NB4 (cell line): ENCODE measurements at places on chromosomes 7 and 10.
A peak's percentile ranks its signal among the peaks of the same experiment; 100 is the strongest.

- no peak for DNase-seq
Measured at GRCh38 chr7:24197852-24198251, 86.1 kb upstream of the NPY start.

GRCh38 chr7:129771201-129771927 is 159.8 kb downstream of the NRF1 start:
- DNase-seq: no peak

DNA sequence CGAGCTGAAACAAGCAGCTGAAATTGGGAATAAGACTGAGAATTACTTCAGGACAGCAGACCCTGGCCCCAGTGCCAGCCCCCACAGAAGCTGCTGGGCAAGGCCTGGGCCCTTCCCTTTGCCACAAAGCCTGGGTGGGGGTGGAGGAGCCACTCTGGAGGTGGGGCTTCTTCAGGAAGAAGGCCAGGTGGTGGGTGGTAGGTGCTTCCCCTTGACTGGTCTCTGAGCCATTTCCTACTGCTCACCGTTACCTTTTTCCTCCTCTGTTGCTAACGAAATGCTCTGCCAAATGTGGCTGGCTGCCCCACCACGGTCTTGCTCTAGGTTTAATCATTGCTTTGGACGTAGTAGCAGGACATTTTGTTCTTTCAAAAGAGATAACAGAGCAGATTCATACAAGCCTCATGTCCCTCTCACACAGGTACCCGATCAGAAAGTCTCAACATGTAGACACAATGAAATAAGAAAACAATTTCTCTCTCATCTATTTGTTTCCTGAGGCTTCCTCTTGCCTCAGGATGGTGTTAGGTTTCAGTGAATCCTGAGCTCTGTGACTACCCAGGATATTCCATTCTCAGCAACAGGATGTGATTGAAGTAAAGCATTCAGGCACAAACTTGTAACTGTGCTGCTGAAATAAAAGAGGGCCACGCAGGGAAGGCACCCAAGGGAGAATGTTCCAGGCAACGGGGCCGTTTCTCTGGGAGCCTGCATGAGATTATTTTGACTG is 66.5 kb downstream of the WDR11 start:
- DNase-seq: no peak

- DNase-seq: no peak
Measured at GRCh38 chr10:128871671-128872231, 595.3 kb upstream of the MGMT start.

DNA sequence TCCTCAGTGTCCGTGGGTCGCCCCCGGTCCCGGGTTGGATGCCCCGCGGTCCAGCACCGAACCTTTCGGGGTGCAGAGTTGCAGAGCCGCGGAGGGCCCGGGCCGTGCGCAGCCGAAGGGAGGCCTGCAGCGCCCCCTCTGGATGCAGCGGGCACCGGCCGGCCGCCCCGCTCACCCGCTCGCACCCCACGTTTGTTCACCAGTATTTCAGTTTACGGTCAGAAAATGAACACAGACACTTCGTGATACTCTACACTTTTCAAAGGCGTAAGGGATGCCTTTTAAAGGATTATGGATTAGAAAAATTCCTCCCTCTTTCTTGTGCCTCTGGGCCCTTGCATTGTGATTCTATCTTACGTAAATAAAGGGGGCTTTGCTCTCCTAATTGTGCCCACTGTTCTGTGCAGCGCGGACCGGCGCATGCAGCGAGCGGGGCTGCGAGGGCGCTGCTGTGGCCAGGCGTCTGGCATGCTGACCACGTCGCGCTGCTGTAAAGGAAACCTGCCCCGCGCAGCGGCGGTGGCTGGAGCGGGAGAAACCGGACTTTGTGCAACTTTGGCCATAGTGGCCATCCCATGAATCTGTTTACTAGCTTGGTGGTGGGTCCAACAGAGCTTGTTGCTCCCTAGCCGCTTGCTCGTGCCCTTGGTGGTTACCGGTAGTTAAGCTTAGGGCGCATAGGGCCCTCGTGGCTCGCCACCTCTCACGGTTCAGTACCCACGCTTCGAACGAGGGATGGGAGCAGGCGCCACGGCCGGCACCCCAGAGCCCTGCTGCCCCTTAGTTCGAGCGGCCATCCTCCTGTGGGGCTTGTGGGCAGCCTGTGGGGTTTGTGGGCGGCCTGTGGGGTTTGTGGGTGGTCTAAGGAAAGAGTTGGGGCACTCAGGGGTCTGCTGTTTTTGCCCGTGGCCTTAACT is 739 bp upstream of the MEST start:
- no peak for DNase-seq

DNA sequence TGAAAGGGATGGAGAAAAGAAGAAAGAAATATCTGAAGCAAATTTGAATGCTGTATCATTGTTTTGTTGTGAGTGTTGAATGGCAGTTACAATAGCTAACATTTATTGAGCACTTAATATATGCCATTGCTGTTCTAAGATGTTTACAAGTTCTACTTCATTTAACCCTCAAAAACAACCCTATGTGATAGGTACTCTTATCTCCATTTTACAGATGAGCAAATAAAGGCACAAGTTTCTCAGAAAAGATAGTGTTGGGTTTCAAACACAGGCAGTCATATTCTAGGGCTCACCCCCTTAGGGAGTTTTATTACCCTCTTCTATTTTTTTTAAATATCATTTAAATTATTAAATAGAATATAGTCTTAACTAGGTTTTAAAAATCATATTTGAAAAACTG is 8.3 kb upstream of the ELAPOR2 start:
- no peak for DNase-seq

- DNase-seq: no peak
Measured at GRCh38 chr7:88218429-88218745, 1.5 kb downstream of the SRI start.

DNA sequence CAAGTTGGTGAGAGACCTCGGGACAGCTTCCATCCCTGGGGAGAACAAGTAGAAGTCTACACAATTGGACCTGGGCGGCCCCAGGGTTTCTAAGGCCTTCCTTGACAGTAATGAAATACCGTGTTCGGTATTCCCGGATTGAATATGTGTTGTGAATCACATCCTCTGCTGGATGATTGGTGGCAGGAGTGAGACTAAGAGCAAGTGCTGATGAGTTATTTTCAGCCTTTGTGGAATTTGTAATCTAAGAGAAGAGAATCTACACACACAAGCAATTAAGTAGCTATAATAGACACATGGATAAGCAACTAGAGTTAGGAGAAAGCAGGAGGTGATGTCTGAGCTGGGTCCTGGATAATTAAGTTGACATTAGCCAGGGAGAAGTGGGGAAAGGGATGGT is 64.8 kb upstream of the VWC2 start:
- DNase-seq: no peak

DNA sequence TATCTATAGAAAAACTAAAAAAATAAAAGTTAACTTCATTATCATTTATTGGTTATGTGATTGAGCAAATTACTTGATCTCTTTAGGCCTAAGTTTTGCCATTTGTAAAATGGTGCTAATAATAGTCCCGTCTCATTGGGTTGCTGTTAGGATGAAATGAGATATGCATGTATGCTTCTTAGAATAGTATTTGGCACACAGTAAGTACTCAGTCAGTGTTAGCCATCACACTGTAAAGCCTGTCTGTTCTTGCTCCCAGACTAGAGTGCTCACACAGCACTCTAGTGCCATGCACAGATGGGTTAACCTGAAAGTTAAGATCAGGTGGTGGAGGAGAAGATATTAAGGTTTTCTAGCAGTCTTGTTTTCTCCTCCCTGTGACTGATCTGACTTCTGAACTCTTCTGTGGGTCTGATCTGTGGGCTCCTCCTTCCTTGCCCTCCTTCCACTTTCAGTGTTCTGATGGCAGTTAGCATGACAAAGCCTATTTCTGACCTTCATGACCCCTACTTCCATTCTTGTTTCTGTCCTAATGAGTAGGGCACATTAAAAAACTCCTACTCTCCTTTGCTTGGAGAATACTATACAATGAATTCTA is 167.5 kb downstream of the RNLS start:
- DNase-seq: peak; percentile 54

DNA sequence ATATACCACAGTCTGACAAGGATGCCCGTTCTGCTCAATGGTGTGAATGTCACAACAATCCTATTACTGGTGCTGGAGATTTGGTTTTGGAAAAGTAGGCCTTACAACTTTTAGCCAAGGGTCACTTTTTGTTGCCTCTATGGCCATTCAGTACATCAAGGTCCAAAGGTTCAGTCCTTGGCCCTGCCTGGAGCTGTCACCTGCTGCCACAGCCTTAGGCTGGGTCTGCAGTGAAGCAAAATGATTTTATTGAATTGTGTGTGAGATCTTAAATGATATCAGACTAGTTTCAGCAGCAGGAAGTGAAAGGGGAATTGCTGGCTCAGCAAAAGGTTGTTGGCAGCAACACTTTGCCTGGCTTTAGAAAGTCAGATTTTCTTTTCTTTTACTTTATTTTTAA is 427.6 kb downstream of the THSD7A start:
- no peak for DNase-seq

DNA sequence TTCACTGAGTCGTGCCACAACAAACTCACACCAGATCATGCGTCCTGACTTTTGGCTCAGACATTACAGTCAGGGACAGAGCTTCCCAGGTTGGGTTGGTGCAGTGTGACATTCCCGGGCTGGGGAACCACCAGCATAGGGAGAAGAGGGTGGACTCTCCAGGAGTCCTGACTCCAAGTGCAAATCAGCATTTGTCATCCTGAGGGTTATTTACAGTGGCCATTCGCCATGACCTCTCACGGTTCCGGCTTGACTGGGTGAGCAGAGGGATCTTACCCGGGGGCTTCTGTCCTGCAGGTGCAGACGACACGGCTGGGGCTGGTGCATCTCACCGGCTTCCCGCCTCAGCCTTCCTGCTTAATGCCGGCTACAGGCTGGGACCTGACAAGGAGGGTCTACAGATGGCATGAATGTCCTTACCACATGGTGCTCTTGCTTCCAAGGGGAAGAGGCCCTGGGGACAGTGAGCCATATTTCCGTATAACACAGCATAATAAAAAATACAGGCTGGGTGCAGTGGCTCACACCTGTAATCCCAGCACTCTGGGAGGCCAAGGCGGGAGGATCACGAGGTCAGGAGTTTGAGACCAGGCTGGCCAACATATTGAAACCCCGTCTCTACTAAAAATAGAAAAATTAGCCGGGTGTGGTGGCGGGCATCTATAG is 12.5 kb upstream of the INTS1 start:
- no peak for DNase-seq

DNA sequence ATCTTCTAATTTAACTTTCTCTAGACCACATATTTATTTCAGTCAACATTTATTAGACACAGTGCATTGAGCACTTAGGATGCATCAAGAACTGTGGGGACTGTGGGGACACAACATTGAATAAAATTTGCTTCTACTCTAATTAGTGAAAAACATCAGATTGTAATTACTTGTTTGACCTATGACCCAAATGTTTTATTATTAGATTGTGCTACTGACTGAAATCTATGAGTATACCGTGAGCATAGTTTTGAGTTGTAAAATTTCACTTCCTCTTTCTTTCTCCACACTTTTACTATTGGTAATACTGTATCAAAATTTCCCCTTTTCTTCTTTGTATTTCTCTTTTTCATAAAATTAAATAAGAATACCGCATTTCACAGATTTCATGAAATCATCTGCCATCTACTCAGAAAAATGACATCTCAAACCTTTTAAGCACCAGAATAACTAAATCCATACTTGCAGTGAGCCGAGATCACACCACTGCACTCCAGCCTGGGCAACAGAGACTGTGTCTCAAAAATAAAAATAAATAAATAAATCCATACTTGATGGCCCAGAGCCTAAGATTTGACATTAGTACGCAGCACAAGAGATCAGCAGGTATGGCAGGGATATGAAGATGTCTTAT is 25.4 kb upstream of the INPP5F start:
- peak; percentile 53 for DNase-seq

- peak; percentile 84 for DNase-seq
Measured at GRCh38 chr10:22615819-22616499, 98.4 kb downstream of the PIP4K2A start.

GRCh38 chr7:22823142-22823497 is 471 bp upstream of the TOMM7 start:
- no peak for DNase-seq

GRCh38 chr10:33643042-33643441 is 308.6 kb upstream of the NRP1 start:
- DNase-seq: no peak

DNA sequence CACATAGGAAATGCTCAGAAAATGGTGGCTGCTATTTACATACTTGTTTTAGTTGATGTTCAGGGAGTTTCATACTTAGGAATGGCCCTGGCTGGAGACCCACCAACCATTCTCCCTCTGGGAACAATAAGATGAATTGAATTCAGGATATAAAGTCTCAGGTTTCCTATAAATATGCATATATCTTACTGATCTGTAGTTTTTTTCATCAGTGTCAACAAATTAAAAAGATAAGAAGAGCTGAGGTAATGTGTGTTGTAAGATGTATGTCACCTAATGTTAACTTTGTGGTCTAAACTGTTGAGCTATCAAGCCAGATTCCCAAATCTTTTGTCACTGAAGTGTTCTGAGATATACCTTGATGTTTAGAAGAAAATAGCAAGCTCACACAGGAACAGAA is 457.5 kb downstream of the MAGI2 start:
- no peak for DNase-seq

DNA sequence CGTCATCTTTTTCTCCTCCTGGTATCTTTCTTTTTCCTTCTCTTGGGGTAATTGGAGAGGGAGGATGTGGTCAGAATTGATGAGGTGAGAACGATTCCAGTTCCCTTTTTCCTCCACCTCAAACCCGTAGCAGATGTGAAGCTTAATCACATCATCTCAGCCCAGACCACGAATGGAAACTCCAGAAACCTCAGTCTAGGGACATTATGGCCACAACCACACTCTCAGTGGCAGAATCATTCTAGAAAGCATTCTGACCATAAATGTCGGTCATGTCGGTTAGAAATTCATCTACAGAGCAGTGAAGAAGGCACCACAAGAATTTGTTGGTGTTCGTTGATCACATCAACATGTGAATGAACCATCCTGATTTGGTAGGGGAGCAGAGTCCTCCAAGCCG is 78.7 kb downstream of the GATA3 start:
- peak; percentile 36 for DNase-seq

DNA sequence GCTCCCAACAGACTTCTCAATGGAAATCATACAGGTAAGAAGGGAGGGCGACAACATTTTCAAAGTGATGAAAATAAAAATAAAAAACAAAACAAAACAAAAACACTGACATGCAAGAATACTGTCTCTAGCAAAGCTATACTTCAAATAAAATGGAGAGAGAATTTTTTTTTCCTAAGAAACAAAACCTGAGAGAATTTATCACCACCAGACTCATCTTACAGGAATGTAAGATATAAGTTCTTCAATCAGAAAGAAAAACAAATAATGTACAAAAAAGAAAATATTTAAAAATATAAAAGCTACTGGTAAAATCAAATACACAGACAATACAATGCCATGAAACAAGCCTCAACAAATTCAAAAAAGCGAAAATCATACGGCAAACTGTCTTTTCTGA is 113.2 kb downstream of the NRBF2 start:
- DNase-seq: no peak

DNA sequence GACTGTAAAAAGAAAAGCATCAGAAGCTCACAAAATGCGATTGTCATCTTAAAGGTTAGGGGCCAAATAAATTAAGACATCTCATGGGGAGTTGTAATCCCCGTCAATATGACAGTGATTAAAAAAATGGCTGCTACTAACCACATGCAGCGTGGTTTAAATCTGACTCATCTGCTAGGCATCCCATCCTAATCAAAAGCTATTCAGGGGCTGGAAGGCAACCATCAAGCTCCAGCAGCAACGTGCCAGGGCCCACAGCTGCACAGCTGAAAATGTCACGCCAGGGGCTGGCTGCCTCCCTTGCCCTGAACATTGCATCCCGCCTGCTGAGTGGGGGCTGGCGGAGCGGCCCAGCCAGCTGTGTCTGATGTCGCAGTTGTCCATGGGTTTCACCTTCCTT is 66.3 kb upstream of the FRMD4A start:
- DNase-seq: no peak

GRCh38 chr7:17651863-17652385 is 288.4 kb downstream of the SNX13 start:
- no peak for DNase-seq
